Epithelial cell of proximal tubule (primary cell): ENCODE measurements at places on chromosomes 4 and X. TPM values are rescaled to one million over a fixed set of nuclear protein-coding genes. Genes with fewer than 3 reads are reported as not detected.

GRCh38 chr4:134470544-134470943 lies 269.0 kb upstream of the PABPC4L start:
- no peak for DNase-seq

DNA sequence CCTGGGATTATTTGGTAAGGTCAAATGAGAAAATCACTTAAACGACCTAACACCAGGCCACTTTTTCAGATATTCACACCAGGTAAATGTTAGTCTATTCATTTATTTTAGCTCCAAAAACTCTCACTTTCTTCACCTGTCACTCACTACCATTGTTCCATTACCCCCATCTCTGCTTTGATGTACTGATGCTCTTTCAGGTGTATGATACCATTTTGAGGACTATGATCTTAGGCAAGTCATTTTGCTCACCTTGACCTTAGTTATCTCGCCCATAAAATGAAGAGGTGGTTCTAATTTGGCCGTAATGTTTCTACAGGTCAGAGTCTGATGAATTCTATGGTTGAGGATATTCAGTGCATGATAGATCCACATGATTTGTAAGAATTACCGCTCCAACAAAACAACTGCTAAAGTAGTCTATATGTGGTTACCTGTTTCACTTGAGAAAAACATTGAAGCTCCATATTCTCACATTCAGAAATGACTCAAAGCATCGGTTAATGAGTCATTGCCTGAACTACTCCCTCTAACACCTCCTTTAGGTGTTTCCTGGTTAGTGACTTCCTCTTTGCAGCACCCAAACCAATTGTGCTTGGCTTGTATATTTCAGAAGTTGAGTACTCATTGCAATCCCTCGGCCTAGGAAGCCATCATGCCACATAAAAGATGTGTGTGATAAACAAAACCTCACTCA lies 4.5 kb downstream of the DTHD1 start:
- no peak for DNase-seq

GRCh38 chrX:16975233-16975632 lies 28.8 kb downstream of the REPS2 start:
- no peak for DNase-seq

DNA sequence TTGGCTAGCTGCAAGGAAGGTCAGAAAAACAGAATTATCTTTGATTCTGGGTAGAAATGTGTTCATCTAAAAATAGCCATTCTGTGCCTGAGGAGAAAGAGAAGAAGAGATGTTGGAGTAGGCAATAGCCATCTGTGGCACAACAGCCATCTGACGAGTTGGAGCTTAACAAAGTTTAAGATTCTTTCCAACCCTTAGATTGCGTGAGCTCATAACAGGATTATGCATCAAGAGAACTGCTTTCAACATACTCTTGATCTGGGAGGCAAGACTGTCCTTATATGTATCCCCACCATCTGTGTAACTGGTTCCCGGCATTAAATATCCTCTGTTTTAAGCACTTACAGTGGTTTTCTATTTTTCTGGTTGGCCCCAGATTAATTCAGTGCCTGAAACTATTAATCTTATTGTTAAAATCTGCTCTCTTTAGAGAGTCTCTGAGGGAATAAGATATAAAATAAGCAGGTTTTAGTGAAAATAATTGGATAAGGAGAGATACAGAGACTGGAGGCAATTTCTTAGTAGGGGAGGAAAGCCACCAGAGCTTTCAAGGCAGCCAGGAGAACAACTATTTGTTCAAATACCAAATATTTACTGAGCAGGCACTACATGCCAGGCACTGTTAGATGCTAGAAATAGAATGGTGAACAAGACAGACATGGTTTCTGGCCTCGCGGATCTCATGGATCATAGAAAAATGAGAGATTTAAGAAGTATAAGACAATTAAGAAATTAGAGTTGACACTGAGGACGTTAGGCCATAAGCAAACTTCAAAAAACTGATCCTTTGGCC lies 398.0 kb downstream of the SMARCA1 start:
- no peak for DNase-seq

- no peak for DNase-seq
Measured at GRCh38 chr4:119794681-119795080, 166.1 kb upstream of the PDE5A start.

SCLT1 gene
- 13.9 and 14.5 TPM in 2 replicates for total RNA-seq

DNA sequence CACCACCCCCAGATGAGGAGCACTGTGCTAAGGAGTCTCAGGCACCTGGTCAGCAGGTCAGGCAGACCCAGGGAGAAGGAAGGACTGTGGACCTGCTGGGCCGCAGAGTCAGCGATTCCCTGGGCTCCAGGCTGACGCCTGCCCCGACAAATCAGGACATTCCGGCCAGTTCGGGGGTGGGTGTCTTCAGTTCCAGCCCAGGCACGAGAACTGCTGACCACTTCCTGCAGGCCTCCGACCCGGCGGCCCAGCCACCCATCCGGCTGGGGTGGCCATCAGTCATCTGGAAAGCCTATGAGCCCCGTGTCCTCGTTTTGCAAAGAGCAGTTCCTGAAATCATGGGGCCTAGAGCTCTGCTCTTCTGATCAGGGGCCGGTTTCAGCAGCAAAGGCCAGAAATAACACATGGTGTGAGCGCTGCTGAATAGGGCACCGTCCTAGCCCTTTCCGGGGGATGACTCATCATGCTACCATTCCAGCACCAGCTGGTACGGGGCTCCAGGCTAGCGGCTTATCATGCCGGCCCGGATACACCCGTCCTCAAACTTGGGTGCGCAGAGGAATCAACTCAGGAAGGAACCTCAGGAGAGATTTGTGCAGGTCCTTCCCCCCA lies 7.8 kb upstream of the SH3TC1 start:
- no peak for DNase-seq

BTK gene
- 0.14 TPM in 1 of 2 replicates, not detected in the other for total RNA-seq

DNA sequence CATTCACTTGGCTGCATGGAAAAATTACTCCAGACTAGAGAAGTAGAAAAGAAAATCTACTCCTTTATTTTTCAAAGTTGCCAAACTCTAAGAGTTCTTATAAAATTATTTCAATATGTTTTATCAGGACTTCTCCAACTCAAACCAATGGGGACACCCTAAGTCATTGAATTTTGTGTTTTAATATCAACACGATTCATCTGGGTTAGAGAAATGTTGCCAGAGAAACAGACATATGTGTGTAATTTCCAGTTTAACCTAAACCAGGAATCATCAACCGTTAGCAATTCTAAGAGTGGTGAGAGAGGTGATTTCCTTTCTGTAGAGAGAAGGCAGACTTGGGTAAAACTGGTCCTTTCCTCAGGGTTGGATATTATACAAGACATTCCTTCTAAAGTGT lies 291.8 kb downstream of the LDB2 start:
- DNase-seq = no peak

- DNase-seq = no peak
Measured at GRCh38 chr4:53556651-53557050, 34.6 kb downstream of the LNX1 start.

PHF8 gene
- 8.5 and 10.9 TPM in 2 replicates for total RNA-seq

- no peak for DNase-seq
Measured at GRCh38 chr4:36029951-36030350, 214.4 kb downstream of the ARAP2 start.

GRCh38 chr4:34365946-34366345 lies 1878.4 kb downstream of the ARAP2 start:
- no peak for DNase-seq

C4orf36 gene
- total RNA-seq = 0.80 and 1.1 TPM in 2 replicates

GRCh38 chr4:135538698-135539097 lies 1337.1 kb upstream of the PABPC4L start:
- no peak for DNase-seq

EDA gene
- total RNA-seq = 0.80 and 1.6 TPM in 2 replicates

DNA sequence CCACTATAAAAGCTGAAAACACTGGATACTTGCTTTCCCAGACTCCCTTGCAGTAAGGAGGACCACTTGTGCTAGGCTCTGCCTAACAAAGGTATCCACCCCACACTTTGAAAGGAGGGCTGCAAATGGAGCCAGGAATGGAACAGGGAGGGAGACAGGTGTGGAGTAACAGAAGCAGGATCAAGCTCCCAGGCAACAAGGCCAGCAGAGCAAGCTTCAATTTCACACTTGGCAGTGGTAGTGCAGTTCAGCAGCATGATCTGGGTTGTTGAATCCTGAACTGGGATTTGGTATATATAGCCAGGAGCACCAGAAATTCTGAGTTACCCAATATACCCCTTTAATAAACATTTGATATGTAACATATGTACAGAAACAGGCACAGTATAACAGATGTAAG lies 9.8 kb downstream of the LAMP2 start:
- DNase-seq = no peak

DNA sequence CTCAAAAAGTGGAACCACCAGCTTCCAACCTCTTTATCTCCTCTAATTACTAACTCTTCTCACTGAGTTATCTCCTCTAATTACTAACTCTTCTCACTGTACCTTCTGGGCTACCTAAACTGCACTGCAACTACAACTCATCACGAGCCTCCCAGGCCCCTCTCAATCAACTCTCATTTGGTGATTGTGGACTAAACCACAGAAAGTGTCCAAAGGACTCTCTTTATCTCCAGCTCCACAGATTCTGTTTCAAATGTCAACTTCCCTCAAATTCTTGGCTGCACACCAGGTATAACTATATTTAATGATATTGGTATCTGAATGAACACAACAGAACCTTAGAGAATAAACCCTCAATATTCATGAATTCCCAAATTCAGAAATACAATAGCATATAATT lies 182.9 kb downstream of the MAML3 start:
- no peak for DNase-seq

GPR50 gene
- not detected in 2 replicates for total RNA-seq

- no peak for DNase-seq
Measured at GRCh38 chr4:176921256-176921655, 128.5 kb upstream of the VEGFC start.

TKTL1 gene
- total RNA-seq = 0.17 TPM in 1 of 2 replicates, not detected in the other

DNA sequence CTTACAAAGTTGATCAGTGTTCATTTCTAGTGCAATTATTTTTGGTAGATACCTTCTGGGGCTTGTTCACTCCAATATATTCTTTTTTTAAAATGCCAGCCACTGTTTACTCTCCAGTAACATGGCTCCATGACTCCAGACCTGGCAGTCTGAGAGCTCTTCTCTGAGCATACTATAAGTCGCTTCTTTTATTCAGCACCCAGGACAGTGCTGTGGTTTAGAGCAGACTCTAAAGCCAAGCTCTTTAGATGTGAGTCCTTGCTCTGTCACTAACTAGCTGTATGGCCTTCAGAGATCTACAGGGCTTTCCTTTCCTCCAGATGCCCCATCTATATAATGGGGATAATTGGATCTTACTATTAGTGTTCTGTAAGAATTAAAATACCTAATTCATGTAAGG lies 200.2 kb upstream of the FAM241A start:
- DNase-seq = no peak
